ENCODE measurements at places on chromosomes 13 and 19.

- no peak for DNase-seq
Measured at GRCh38 chr13:109812382-109812781, 26.0 kb upstream of the IRS2 start.

GRCh38 chr13:50850445-50850844 is 7.0 kb upstream of the DLEU7 start:
- no peak for DNase-seq

- no peak for DNase-seq
Measured at GRCh38 chr19:2475018-2475701, 767 bp upstream of the GADD45B start.

DNA sequence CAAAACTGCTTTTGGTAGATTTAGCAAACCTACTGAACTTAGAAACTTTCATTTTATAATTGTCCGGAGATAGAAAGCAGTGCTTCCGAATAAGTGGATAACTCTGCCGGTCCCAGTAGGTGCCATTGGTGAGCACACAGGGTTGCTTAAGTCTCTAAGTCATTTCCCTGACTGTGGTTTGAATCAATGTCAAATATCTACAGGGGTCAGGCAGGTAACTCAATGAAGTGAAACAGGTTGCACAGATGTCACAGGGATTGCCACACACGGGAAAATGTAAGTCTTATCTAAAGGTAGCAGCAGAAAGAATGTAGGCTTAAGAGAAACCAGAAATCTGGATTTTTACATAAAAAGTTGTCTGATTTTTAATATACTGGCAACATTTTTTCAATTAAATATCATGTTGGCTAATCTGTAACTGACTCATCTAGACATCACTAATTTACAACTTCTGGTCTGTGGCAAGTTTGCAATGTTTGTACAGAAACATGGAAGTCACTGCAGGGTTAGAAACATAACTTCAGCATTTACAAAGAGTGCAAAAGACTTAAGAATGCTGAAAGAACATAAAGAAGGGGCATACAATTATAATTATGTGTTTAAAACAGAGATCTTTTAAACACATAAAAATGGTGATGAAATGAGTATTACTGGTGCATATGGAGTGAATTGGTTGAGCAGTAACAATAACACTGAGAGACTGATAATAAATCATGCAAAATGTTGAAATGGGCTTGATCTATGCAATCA is 14.3 kb upstream of the LRRC63 start:
- DNase-seq, result no peak

- no peak for DNase-seq
Measured at GRCh38 chr19:57559008-57559403, 657 bp downstream of the ZNF550 start.

DNA sequence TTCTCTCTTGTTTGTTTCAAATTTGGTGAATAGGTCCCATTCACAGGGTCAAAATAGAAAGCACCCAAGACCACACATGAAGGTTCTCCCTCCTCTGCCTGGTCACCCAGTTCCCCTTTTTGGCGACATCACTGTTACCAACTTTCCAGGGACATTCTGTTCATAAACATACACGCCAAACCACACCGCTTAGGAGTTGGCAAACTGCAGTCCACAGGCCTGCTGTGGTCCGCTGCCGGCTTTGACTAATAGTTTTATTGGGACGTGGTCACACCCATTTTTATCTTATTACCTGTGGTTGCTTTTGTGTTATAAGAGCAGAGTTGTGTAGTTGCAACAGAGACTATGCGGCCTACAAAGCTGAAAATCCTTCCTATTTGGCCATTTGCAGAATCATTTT is 24.2 kb downstream of the UHRF1 start:
- DNase-seq, result no peak

DNA sequence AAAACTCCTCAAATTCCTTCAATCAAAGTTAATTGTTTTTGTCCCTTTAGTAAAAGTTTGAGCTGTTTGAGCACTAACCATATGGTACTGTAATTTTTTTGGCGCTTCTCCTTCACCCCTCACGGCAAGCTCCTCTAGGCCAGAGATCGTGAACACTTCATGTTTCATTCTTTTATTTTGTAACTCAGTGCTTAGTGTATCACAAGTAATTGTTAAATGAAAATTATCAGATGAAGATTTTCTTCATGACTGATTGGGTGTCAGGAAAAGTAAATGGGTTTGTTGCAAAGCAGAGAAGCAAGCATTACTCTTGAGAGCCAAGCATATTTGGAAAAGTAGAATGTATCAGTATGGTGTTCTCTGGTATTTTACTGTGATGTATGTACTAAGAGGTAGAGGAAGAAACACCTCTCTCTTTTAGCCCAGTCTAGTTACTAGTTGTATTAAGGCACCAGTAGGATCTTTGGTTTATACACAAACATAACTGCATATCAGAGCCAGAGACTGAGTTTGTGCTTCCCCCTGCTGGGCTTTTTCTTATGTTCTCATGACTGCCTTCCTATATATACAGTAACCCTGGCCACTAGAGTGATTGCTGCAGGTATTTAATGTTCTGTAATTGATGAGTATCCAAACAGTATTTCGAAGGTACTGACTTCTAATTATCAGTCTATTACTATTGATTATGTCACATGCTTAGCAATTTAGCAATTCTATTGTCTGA is 202.3 kb upstream of the KLHL1 start:
- no peak for DNase-seq

- DNase-seq, result no peak
Measured at GRCh38 chr19:58277748-58278540, 811 bp upstream of the ZNF8 start.

DNA sequence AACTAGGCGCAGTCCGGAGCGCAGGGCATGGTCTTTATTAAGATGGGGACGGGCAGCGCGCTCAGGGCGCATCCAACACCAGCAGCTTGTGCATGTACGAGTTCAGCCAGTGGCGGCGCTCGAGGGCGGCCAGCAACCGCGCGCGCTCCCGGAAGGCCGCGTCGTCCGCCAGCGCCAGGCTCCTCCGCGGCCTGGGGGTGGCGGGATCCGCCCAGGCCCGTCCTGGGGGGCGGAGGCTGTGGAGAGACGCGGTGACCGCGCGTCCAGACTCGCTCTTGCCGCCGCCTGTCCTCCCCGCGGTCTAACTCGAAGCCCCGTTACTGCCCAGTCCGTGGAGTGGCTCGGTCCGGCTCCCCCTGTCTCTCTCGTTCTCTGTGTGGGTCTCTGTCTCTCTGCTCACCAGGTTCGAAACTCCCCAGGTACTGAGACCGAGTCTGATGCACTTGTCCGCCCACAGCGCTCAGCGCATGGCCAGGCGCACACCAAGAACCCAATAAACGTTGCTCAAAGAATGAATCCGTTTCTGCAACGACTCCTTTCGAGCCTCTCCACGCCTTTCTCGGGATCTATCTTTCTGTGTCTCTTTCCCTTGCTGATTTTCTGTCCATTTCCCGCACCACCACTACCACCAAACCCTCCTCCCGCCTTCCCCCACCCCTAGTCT is 702 bp downstream of the PTH2 start:
- no peak for DNase-seq

DNA sequence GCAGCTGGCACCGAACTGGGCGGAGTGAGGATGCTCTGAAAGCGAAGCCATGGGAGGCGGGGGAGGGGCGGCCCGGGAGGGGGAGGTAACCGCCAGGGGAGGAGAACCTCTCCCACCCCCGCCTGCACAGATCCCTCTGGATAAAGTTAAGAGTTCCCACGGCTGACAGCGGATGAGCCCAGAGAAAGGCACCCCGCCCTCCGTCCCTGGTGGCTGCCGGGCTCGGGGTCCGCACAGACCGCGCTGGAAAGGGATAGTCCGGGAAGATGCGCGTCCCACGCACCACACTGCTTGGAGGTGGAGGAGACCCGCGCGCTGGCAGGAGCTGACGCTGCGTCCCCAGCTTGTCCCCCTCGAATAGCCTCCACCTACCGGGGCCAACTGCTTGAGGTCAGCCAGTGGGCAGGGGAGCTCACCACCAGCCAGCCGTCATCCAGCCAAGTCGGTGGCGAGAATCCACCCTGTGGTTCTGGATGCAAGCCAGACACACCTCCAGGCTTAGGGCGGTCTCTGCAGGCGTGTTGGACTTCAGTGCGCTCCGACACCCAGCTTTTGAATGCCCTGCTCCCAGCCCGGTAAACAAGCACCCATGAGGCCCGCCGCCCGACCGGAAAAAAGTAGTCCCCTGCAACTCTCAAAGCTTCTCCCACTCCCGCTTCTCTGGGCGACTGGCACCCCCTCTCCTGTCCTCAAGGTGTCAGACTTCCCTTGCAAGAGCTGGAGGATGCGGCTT is at the start of gene TRPC4:
Gene TRPC4 (minus strand): TSS at position 17 of the 733 bp plus-strand sequence. CDS start 86,439 bp downstream, outside the sequence.
- DNase-seq, result no peak
